ENCODE measurements at places on chromosomes 11 and 22. TPM values are rescaled to one million over a fixed set of nuclear protein-coding genes. Genes with fewer than 3 reads are reported as not detected.

DNA sequence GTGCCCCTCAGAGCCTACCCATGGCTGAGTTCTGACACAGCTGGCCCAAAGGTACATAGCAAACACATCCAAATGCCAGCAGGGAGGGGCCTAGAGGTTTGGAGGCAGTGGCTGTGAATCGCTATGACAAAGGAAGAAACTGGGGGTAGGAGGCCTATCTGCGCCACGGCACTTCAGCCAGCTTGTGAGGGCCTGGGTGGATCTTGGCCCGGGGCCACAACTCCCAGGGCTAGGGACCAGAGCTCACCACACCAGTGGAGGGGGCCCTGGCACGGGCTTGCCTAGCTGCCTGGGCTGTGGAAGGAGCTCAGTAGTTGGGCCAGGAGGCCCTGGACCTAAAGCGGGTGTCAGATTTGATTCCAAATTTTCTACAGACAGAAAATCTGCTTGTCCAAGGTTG, 9.4 kb upstream of the NAP1L4 start:
- DNase-seq: peak; percentile 82

DNA sequence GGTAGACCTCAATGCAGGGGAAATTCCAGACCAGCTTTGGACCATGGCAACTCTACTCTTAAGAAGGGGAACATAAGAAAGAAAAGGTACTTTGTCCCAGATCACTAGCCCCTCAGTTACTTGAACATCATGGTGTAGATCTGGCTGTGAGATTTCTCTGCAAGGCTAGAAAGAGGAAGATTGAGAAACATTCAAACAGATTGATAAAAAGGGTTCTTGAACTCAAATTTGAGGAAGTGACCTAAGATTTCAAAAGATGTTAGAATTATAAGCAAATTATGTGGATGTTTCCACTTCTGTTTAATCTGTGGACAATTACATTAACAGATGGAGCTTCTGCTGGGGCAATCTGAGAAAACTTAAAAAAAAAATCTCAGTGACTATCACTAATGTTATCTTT, 21.8 kb upstream of the UPB1 start:
- DNase-seq: no peak

GRCh38 chr11:25612806-25613205, 719.1 kb upstream of the ANO3 start:
- no peak for DNase-seq

- peak; percentile 93 for DNase-seq
Observed at GRCh38 chr11:65492637-65493366, 6.0 kb upstream of the MALAT1 start.

- DNase-seq: no peak
Observed at GRCh38 chr11:45870706-45871105, 14.7 kb upstream of the MAPK8IP1 start.

DNA sequence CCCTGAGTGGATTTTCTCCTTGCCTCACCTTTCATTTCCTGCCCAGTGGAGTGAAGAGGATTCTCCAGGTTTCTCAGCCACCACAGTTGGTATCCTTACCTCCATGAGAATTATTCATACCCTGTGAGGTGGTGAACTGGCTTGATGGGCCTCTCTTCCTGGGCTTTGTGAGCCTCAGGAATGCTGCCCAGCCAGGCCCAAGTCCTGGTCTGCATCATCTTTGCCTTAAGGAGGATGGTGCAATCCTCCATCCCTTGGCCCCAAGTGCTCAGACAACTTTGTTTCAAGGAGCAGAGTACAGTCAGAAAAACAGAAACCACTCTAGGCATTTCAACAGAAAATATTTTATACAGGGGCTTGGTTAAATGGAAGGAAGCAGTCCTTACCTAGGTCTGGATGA, 114.2 kb upstream of the CADM1 start:
- no peak for DNase-seq

DNA sequence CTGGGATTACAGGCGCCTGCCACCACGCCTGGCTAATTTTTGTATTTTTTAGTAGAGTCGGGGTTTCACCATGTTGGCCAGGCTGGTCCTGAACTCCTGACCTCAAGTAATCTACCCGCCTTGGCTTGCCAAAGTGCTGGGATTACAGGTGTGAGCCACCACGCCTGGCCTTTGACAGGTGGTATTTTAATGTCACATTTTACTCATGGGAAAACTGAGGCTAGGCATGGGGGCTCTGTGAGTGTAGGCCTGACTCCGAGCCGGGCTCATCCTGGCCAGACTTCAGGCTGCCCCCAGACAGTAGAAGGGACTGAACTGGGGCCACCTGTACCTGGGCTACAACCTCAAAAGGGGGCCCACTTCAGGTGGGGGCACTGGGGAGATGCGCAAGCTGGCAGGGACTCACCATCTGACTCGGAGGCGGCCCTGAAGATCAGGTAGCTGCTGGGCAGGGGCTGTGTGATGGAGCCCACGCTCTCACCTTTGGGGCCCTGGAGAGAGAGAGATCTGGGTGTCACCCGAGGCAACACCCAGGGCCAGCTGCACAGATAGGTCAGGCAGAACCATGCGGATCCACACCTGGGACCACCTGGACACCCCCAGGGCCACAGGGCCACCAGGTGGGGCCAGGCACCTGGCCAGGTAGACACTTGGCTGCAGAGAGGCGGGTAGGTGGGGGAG, 45.8 kb downstream of the OSBPL5 start:
- no peak for DNase-seq

DNA sequence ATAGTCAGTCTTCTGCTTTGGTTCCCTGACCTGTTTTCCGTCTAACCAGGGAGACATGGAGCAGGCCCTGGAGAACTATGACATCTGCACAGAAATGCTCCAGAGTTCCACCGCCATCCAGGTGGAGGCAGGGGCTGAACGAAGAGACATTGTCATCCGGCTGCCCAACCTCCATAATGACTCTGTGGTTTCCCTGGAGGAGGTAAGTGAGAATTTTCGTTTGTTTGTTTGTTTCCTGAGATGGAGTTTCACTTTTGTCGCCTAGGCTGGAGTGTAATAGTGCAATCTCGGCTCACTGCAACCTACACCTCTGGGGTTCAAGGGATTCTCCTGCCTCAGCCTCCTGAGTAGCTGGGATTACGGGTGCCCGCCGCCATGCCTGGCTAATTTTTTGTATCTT, 52.9 kb downstream of the CABIN1 start:
- no peak for DNase-seq

DNA sequence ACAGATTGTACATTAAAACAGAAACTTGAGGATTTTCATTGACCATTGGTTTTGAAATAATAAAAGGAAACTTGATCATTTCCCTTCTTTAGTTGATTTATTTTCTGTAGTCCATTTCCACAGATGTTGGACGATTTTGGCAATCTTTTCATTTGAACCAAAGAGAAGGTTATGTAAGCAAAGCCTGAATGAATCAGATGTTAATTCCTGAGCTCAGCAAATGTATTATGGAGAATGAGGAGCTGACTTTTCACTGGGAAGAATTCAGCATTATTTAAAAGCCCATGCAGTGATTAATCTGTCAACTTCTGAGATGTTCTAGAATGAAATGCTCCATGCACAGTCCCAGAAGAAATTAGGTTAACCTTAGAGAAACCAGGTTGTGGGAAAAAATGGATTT, 29.0 kb downstream of the ELMOD1 start:
- no peak for DNase-seq

- no peak for DNase-seq
Observed at GRCh38 chr22:37291559-37292298, 9.4 kb downstream of the CYTH4 start.

DNA sequence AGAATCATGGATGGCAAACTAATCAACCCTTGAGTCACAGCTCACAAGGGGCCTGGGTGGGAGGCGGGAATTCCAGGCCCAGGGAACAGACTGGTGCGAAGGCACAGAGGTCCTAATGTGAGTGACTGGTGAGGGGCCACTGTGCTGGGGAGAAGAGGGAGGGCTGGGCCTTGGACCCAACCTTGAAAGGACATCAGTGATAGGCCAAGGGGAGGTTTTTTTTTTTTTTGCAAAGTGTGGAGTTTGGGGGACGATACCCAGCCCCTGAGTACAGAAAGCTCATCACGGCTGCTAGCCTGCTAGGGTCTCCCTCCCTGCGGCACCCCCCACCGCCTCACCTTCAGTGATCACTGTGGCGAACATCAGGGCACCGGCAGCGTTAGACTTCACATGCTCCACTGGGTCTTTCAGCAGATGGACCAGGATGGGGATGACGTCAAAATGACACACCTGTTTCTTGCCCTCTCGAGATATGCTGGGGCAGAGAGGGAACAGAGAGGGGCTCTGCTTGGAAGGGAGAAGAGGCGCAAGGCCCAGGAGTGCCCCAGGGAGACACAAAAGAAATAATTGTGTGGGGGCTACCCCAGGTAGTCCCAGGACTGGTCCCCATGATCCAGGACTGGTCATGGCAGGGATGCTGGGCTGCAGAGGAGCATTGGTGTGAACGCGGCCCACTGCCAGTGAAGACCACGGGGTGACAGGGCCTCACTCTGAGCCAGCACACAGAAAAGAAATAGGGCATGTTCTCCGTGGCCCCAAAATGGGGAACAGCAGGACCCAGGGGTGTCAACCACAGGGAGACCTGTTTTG, 8.6 kb upstream of the GNAZ start:
- DNase-seq: no peak

DNA sequence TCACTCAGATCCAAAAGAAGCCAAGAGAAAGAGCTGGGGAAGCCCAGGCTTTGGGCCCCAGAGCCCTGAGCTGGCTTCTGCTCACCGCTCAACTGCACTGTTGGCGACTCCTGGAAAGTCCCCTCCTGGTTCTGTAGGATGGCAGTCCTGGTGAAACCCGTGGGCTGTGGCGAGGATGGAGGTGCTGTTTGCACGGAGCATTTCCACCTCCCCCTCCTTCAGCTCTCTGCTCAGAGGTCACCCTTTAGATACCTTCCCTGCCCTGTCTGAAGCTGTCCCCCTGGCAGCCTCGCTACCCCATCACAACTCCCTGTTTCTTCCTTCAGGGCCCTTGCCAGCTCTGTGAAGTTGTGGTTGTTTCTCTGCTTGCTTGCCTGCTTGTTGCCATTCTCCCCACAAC, 97.8 kb downstream of the MYO18B start:
- no peak for DNase-seq

DNA sequence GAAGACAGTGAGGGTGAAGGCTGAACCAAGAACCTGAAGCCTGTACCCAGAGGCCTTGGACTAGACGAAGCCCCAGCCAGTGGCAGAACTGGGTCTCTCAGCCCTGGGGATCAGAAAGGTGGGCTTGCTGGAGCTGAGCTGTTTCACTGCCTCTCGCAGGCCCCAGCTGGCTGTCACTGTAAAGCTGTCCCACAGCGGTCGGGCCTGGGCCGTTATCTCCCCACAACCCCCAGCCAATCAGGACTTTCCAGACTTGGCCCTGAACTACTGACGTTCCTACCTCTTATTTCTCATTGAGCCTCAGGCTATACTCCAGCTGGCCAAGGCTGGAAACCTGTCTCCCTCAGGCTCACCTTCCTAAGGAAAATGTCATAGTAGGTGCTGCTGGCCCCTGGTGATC, 4.1 kb downstream of the PPP1CA start:
- no peak for DNase-seq

DNA sequence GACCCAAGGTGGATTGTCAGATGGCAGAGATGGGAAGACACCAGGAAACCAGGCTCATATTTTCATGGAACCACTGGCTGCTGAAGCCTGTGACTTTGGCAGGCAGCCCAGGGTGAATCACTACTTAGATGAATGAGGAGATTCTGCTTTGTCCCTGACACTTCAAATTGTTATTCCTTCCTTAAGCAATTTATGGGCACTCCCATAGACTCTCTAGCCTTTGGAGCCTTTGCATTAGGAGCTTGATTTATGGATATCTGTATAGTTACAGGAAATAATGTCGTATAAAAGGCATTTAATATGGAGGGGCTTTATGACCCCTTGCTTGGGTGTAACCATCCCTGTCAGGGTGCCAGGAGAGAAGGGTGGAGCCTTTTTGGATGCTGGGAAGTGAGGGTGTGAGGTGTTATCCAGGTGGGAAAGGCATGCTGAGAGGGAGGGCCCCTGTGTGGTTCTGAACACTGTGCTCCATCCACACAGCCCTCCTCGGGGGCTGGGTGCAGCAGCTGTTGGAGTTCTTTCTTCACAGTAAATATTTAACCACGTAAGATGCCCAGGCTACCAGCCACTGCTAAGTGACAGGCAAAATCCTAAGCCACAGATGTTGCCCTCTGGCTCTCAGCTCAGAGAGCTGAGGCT, 35.3 kb downstream of the IL18 start:
- peak; percentile 82 for DNase-seq

DNA sequence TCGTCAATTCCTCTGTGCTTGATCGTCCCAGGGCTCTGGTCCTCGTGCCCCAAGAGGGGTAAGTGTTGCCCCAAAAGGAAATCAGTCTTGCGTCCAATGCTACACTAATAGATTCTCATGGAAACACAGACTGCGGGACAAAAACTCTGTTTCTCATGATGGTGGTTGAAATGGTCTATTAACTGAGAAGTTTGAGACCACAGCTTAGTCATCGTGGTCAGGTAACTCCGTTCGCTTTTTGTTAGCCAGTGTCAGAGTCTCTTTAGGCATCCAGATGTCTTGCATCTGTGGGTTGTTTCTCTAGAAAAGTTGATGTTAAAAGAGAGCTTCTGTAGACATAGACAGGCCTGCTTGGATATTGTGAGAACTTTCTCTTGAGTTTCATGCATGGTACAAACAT, 104.6 kb upstream of the SORL1-AS1 start:
- no peak for DNase-seq

GRCh38 chr11:126202646-126203359, 8.6 kb downstream of the RPUSD4 start:
- DNase-seq: no peak

DNA sequence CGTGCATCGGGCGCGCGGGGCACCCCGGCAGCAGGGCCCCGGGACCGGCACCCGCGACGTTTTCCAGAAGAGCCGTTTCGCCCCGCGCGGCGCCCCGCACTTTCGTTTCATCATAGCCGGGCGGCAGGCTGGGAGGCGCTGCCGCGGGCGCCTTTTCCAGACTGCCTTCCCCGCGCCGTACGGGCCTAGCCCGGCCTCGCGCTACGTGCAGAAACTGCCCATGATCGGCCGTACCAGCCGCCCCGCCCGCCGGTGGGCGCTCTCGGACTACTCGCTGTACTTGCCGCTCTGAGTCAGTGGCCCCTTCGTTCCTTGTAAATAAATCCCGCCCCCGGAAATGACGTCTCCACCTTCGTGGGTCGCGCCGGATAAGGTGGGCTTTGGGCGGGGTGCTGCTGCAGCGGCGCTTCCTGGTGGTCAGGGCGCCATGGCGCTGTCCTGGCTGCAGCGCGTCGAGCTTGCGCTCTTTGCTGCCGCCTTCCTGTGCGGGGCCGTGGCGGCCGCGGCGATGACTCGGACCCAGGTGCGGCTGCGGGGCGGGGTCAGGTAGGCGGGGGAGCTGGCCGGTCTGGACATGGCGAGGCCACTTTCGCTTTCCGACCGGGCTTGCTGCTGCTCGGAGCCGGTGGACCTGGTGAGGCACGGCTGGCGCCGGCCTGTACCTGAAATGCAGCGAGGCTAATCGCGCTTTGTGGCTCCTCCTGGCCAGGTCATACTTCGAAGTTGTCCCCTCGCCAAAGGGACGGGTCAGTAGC, at the start of gene TMEM179B:
TSS of gene TMEM179B (plus strand) at position 398 of the 755 bp plus-strand sequence. CDS start at position 428, 30 bp downstream.
- DNase-seq: peak; percentile 97

HBG1 gene
- total RNA-seq: not detected

SMARCB1 gene
- 109 TPM for total RNA-seq

CHST1 gene
- not detected for total RNA-seq

USH1C gene
- not detected for total RNA-seq

CEND1 gene
- not detected for total RNA-seq

ENTHD1 gene
- not detected for total RNA-seq

NCF4 gene
- total RNA-seq: not detected

SLC22A12 gene
- total RNA-seq: not detected

POTEH gene
- total RNA-seq: not detected

UBQLN3 gene
- not detected for total RNA-seq

RAC2 gene
- total RNA-seq: not detected

TMEM45B gene
- not detected for total RNA-seq

NDUFS3 gene
- 109 TPM for total RNA-seq
